ENCODE measurements at places on chromosomes 6 and 20. TPM values are rescaled to one million over a fixed set of nuclear protein-coding genes. Genes with fewer than 3 reads are reported as not detected.

GRCh38 chr6:96468681-96469224 lies 52.9 kb upstream of the UFL1 start:
- no peak for DNase-seq

DNA sequence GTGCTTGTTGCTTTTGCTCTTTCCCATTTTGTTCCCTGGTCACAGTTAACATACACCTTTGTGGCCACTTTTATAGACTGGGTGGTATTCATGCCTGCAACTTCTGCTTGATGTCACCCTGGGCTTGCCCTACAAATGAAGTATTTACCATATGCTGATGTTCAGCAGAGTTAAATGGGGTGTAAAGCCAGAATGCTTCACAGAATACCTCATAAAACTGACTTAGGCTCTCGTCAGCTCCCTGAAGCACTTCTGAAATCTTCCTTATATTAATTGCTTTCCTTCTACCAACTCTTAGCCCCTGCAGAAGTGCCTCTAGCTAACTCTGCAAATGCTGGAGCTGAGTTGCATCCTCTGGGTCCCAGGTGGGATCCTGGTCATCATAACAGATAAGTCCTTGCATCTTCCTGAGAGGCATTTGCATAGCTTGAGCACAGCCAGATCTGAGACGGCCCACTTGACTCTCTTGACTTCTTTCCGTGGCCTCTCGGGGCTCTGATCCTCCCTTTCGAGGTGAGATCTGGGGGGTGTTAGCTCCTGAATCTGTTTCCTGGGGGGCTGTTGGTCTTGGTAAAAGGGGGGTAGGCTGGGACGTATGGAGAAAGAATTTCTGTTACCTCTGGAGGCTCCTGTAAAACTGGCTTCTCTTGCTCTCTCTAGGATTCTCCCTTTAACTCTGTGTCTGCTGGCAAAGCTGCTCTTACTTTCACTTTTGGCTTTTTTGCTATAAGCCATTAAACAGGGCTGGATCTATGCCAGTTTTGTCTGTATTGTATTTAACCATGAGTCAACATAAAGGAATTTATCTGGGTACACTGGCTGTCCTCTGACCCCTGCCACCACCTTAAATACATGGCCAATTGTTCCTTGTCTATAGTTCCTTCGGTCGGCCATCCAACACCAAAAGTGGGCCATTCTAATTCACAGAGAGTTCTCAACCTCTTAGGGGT lies 223.0 kb upstream of the SYNCRIP start:
- no peak for DNase-seq

- no peak for DNase-seq
Observed at GRCh38 chr6:35489066-35489465, 7.8 kb downstream of the TEAD3 start.

DNA sequence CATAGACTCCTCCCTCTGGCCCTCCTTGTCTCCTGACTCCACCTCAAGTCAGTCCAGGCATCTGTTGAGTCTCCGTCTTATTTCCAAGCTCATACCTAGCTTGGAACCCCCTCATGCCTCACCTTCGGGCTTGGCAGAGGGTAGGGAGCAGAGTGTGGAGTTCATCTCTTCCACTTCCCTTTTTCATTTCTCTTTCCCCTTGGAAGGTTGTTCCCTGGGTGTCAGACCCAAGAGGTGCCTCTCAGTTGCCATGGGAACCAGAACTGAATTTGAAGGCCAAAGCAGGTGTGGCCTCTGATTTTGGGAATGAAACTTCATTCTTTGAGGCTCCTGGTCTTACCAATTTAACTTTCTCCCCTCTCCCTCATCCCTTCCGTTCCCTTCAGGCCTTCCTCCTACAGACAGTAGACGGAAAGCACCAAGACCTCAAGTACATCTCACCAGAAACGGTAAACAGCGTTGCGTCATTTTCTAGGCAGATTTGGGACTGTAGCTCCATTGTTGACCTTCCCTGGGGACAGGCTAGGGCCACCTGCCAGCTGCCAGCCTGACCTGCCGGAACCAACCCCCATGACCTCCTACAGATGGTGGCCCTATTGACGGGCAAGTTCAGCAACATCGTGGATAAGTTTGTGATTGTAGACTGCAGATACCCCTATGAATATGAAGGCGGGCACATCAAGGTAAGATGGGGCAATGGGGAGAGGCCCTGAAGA lies 6.6 kb downstream of the CDC25B start:
- peak; percentile 89 for DNase-seq

DNA sequence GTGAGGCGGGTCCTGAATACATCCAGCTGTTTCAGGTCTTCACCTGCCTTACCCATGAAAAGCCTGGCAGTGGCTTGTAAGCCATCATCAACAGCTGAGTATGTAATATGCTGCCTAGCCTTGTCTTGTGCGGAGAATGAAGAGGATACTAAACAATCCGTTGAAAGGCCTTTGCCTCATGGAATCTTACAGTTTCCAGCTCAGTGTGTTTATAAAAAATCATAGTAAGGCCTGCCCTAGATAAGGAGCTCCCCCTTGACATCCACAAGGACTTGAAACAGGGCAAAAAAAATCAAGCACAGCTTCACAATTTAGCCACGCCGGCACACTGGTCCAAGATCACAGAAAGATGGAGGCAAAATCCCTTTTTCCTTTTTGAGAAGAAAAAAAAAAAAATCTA lies 115.7 kb downstream of the KIF16B start:
- no peak for DNase-seq

DNA sequence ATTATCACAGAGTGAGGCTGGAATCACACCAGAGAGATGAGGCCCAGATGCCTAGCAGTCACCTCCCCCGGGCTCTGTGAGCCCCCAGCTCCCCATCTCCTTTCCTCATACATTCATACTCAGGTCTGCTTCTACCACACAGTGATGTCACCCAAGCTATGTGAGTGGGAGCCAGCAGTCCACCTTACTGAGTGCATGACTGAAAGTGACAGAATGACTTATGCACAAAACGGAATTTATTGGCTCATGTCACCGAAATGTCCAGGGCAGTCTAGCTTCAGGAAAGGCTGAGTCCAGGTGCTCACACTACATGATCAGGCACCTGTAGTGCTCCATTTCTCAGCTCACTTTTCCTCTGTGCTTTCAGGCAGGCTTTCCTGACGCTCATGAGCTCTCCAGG lies 36.7 kb upstream of the CCN6 start:
- DNase-seq = no peak

GRCh38 chr6:10847684-10848083 lies 9.3 kb upstream of the MAK start:
- no peak for DNase-seq

DNA sequence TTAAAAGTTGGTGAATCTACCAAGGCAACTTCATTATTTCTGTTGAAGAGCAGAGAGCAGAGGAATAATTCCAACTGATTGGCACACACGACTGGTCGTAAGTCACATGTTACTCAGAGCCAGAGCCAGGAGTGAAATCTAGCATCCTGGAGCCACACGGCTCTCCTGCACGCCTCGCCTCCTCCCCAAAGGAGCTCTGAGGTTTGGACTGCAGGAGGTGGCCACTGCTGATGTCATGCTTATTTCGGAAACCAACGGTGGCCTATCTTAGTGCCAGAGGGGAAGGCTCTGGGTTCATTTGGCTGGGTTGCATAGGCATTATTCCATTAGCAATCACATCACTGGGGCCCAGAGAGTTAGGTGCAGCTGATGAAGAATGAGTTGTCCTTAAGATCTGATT lies 123.5 kb upstream of the RALGAPA2 start:
- DNase-seq = no peak

- DNase-seq = no peak
Observed at GRCh38 chr20:43584448-43585136, 6.1 kb upstream of the IFT52 start.

The MRAP2 gene
- total RNA-seq = 0.35 TPM

The SMLR1 gene
- total RNA-seq = 28.8 TPM

All from right lobe of liver (tissue), 6 donors.